ENCODE measurements at places on chromosomes 3 and 15.

DNA sequence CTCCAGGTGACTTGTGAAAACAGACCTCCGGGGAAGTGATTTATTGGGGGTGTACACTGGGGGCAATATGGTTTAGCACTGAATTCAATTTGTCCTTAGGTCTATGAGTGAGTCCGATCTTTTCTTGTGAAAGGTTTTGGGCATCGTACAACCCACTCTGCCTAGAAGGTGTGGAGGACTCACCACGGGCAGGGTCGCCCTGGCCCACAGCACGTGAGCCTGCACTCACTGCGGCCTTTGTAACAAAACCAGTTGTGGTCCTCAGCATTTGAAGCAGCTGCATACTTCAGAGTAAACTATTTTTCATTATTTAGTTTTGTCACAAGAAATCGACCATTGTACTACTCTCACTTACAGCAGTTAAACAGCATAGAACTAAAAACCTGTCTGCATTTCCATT lies 72.6 kb upstream of the BLM start:
- DNase-seq, result no peak

DNA sequence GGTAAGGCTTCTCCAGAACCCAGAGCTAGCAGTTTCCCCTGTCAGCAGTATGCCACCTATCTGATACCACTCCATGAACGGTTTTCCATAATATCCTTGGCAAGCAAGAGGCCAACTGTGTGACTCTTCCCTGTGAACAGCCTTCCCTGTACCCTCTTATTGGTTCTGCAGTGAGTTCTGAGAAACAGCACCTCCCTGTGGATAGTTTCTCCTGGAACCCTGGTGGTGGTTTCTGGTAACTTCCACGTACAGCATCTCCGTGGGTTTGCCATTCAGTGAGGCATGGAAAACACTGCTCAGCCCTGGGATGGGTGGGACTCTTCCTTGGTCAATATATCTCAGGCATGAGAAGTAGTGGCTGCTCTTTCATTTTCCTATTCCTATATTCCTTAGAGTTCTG lies 19.4 kb upstream of the SERPINI2 start:
- DNase-seq, result no peak

DNA sequence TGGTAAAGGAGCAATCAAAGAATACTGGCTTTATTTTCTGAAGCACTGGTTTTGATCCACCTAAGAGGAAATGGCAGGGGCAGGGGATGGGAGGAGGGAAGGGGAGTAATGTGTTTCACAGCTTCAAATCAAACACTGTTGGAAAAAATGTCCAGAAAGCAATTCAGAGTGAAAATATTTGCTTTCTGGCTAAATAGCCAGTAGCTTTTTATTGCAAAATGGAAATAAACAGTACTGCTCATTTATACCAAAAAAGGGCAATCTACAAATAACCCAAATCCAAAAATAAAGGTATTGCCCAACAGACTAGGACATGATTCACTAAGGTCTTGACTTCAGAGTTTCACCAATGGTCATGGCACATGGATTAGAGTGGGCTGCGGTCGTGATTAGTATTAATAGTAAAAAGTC lies 279.3 kb upstream of the THBS1 start:
- DNase-seq, result no peak

GRCh38 chr3:146178006-146178689 lies 17.2 kb upstream of the PLOD2 start:
- DNase-seq, result no peak

DNA sequence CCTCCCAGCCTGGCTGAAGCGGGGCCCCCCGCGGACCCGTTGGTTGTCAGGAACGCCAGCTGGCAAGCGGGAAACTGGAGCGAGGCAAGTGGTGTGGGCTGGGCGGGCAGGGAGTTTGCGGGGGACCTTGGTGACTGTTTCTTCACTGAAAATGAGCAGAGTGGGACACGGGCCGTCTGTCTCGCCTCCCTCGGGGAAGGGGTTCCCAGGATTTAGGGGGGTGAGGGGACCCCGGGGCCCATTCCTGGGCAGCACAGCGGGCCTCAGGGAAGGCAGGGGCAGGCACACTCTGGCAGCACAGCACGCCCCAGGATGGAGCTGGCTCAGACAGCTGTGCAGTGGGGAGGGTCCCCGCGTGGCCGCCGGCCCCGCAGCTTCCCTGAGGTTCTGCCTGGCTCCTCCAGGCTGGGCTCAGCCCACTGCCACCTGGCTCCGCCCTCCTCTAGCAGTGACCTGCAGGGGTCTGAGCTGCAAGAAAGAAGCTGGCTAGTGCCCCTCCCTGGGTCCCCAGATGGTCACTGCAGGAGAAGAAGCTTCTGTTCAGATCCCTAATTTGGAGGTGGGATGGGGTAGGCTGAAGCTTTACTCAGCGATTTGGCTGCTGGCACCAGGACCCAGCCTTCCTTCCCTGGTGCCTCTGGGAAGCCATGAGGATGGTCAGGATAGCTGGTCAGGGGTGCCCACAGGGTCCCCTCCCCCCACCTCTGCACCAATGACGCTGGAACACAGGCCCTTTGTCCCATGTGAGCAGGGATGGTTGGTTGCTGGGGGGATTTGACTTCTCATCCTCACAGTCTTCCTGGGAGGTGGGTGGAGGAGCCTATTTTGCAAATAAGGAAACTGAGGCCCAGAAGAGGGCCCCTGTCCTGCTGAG lies 90.4 kb downstream of the TBC1D2B start:
- DNase-seq, result peak; percentile 18
